Inflammatory macrophage treated with lipopolysaccharide for 4 hours (primary cell): ENCODE measurements at places on chromosomes 7 and 10.

GRCh38 chr7:80018941-80019808 lies 115.5 kb upstream of the GNAI1 start:
- DNase-seq = peak; percentile 30

GRCh38 chr7:79923953-79924352 lies 210.7 kb upstream of the GNAI1 start:
- DNase-seq = no peak

GRCh38 chr7:13188922-13189321 lies 501.5 kb downstream of the ARL4A start:
- no peak for DNase-seq

- no peak for DNase-seq
Measured at GRCh38 chr10:126975221-126975620, 70.0 kb downstream of the DOCK1 start.

DNA sequence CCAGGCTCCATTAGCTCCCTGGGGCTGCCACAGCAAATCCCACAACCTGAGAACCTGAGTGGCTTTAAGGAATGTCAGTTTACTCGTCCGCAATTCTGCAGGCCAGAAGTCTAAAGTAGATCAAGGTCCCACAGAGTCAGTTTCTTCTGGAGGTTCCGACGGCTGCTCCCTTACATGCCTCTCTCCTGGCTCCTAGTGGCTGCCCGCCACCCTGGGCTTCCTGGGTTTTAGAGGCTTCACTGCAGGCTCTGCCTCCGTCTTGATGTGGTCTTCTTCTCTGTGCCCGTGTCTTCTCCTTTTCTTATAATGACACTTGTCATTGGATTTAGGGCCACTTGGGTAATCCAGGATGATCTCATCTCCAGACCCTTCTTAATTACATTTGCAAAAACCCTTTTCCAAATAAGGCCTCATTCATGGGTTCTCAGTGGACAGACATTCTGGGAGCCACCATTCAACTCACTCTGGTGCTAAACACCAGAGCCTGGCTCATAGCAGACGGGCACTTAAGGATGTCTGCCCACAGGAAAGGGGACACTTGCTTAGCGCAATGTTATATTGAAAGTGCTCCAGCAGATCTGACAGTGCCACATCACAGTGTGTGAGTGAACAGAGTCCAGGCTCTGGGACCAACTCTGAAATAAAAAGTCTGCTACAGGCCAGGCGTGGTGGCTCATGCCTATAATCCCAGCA lies 77.6 kb downstream of the VWC2 start:
- no peak for DNase-seq

DNA sequence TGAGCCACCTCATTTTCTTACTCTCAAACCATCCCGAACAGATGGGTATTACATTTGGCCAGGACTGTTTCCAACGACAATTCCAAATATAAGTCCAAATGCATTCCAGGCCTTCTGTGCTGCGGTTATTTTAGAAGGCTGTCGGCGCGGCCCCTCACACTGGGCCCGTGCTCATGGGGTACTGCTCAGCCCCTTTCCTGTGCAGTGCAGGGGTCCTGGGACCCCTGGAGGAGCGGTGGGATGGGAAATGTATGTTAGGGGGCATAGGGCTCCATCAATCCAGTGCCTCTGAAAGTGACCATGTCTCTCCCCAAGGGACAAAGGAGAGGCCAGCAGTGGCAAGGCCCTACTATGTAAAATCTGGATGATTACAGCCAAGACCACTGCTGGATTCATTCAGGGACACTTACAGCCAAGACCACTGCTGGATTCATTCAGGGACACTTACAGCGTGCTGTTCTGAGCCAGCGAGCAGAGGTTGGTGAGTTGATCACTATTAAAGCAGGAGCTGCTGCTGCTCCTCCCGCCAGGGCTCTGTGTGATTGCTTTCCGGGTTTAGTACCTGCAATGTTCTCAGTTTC lies 66.3 kb downstream of the CHST15 start:
- DNase-seq = no peak

DNA sequence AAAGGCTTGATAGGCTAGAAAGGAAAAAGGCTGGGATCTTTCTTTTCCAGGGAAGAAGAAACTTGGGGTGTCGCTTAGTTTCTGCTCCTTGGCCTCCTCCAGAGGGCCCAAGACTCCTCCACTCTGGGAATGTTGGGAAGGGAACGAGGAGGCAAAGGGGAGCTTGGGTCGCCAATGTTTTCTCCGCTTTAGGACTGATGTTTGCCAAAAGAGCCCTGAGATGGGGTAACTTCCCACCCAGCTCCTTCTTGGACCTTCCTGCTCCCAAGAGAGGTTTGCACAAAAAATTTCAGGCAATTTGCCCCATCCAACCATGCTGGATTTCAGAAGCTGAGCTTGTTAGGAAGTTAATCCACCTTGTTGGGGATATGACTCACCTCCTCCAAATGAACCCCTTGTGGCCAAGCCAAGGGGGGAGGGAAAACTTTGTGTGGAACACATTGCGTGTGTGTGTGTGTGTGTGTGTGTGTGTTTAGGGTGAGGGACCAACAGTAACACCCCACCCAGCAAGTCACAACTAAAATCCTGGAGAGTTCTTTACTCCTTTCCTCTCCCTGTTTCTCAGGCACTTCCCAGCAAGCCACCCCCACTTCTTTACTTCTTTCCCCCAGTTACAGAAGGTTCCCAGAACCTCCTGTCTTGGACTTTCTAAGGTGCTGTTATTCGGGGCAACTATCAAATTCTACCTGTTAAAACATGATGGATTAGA lies 8.7 kb upstream of the HOXA2 start:
- no peak for DNase-seq

- DNase-seq = no peak
Measured at GRCh38 chr10:71542478-71542877, 145.8 kb downstream of the CDH23 start.

DNA sequence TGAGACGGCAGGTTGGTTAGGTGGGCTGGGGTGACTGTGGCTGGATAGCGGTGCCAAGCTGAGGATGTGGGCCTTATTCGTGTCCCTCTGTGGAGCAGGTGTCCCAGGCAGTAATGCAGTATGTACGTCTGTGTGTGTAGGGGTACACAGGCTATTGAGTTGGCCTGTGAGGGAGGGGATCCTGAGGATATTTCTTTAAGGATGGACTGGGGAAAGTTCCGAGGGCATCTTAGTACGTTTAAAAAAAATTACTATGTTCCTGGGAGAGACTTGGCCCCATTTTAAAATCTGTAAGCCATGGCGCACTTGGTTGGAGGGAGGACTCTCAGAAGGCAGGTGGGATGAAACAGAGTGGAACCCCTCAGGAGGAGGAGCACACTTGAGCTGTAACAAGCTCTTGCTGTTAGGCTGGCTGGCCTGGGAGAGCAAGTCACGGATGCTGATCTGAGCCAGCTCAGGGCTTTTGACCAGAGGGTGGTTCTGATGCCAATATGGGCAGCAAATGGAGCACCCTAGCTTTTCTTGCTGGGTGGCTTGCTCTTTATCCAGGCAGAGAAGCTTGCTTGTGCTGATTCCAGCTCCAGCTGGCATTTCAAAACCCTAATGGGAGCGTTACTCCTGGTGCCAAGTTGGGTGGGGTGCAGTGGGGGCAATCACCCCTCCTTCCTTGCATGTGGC lies 765 bp downstream of the WBP1L start:
- DNase-seq = no peak

DNA sequence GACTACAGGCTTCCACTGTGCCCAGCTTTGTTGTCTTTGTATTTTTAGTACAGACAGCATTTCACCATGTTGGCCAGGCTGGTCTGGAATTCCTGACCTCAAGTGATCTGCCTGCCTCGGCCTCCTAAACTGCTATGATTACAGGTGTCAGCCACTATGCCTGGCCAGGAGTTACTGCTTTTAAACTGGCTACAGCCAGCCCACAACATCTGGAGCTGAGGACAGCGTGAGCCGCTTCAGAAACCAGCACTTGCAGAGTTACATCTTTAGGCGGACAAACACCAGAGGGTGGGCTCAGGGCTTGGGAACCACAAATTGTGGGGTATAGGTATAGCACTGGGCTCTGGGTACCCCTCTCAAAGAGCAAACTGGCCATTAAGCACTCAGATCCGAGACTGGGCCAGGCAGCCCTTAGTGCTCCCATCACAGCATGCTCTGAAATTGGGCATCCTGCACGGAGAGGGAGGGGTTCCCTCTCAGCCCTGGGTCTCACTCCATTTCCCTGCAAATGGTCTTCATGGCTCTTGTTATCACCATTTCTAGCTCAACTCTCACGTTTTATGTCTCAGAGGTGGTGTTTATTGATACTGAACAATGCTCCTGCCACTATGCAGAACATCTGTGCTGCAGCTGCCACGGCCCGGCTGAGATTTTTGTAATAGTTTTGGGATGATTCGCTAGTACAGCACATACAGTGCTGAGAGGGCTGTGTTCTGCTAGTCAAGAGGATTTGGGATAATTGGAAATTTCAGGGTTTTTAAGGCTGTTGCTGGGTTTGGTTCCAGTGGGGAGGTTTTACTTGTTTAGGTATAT lies 146.4 kb upstream of the LYZL2 start:
- DNase-seq = no peak

GRCh38 chr7:33334349-33334748 lies 205.0 kb downstream of the BBS9 start:
- DNase-seq = no peak

DNA sequence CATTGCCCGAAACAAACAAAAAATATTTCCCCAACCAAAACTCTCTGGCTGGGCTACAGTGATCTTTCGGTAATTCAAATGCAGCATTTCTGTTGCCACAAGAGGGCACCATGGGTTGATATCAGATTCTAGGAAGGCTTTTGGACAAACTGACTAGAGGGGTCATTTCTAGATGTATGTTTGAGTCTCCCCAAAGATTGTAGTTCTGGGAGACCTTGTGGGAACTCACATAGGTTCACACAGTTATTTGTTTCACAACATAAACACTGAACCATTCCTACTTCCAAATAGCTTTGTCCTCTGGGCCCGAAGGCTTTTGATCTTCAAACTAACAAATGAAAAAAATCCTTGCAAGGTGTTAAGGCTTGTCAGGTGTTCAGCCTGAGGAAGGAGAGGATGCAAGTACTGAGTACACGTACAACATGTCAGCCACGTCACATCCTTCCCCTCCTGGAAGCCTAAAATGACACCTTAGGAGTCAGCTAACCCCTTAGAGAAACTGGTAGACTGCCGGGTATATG lies 37.0 kb upstream of the IL15RA start:
- DNase-seq = peak; percentile 77

GRCh38 chr10:117169480-117169879 lies 27.8 kb upstream of the KCNK18 start:
- peak; percentile 40 for DNase-seq

DNA sequence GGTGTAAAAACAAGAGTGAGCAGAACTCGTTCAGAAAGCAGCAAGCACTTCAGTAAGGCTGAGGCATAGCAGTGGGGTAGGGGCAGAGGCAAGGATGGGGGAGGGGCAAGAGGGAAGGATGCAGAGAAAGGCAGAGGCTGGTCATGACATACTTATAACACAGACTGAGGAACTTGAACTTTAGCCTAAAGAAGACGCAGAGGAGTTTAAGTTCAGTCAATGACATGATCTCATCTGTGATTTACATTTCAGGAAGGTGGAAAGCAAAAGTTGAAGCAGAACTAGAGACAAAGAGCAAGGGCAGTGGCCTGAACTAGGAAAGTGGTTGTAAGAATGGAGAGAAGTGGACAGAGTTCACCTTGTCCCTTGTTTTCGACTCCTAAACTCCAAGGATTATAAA lies 15.8 kb downstream of the MACC1 start:
- peak; percentile 95 for DNase-seq

- DNase-seq = no peak
Measured at GRCh38 chr7:1540776-1541271, 10.3 kb downstream of the MAFK start.

DNA sequence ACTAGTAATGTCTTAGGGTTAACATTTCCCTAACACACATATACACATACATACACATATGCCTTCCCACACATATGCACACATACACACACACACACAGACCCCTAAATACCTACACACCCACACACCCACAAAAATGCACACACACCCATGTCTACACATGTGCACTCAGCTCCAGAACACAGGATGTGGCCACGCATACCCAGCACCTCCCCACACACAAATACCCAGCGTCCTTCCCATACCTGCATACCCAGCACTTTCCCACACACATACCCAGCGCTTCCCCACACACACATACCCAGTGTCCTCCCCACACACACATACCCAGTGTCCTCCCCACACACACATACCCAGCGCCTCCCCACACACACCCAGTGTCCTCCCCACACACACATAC lies 534.9 kb downstream of the DNAJB6 start:
- DNase-seq = no peak

GRCh38 chr7:74325210-74325565 lies 36.0 kb downstream of the CLIP2 start:
- DNase-seq = no peak

DNA sequence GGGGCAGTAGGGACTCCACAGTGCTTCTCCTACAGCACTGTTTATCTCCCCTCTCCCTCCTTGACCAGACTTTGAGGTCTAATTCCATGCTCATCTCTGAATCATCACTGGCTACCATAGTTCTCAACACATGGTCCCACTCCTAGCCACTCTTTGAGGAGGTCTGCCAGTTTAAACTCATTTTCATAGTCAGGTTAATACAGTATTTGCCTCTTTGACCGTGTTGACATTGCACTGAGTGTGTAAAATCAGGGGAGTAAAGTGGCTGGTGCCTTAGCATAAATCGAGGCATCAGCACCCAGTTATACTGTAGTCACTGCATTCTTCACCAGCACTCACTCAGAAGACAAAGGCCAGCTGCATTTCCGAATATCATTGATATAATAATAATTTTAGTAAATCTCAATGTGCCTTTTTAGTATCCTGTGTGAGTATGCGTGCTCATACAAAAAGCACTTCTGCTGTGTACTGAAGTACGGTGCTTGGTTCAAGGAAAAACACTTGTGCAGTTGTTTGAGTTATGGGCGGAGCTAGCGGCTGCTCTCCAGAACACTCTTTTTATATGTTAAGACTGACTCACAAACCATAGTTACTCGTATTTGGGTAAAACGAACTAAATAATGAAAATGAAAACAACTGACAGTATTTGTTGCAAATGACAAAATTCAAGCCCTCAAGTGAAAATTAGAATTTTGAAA lies 89.7 kb downstream of the GALNT11 start:
- no peak for DNase-seq

- DNase-seq = no peak
Measured at GRCh38 chr7:32020551-32021159, 49.6 kb downstream of the PDE1C start.

DNA sequence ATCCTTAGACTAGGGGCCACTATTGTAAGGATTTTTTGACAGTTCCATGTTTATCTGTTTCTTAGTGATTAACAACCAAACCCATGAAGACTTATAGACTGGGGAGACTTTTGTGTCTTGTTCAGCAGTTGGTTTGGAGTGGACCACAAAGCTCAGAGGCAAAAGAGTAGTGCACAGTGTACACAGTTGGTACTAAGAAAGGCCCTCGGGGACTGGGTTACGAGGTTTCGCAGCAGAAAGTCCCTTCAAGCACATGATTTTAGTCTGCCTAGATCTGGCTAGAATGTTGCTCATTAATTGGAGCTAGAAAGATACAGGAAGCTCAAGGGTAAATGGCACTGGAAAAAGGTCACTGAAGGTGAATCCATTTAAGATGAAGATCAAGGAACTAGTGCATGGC lies 35.4 kb downstream of the CDK14 start:
- DNase-seq = no peak

GRCh38 chr7:4822677-4823076 lies 39.2 kb downstream of the PAPOLB start:
- no peak for DNase-seq
